ENCODE measurements at places on chromosomes 11 and 22.

DNA sequence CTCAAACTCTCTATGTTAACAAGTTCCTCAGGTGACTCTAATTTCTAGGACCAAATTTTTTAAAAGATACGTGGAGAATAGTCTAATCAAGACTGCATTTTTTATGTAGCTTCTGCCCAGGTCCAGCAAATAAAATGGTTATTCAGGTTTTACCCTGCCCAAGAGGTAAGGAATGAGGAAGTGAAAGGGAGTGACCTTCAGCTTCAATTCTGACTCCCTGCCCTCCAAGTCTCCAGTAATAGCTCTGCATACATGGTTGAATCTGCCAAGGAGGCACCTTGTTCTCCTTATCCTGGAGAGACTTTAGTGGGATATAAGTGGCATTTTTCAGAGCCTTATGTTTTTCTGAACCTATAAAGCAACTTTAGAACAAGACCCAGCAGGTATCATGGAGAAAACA lies 15.5 kb downstream of the MUC15 start:
- no peak for DNase-seq

- DNase-seq = no peak
These were observed 1120.7 kb downstream of the LRRC4C start for GRCh38 chr11:40338739-40339138.

- DNase-seq = no peak
These were observed 933 bp upstream of the DLAT start for GRCh38 chr11:112024178-112024772.

- DNase-seq = no peak
These were observed 74.5 kb downstream of the FAM76B start for GRCh38 chr11:95714843-95715776.

DNA sequence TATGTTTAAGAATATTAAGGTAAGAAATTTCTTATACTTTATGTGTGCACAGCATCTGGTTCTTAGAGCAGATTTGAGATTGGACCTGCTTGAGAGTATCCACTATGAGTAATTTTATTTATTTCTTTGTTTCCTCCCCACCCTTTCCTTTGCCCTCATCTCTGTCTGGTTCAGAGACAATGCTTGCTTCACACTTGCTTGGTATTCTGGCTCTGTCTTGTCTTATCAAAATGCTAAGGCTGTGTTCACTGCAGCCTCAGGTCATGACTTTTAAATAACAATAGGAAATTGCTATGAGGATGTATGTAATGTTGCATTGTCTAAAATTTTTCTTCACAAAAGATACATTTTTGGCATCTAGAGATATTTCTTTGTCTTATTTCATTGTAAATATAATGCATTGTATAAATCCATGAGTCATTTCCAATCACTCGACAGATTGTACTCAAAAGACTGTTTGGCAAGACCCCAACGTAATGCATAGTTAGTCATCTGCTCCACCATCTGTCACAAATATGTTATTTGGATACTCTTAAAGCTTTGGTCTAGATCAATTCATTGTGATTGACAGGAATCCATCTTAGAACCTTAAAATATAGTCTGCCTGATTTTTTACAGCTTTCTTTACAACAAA lies 395.7 kb downstream of the AASDHPPT start:
- DNase-seq = no peak

DNA sequence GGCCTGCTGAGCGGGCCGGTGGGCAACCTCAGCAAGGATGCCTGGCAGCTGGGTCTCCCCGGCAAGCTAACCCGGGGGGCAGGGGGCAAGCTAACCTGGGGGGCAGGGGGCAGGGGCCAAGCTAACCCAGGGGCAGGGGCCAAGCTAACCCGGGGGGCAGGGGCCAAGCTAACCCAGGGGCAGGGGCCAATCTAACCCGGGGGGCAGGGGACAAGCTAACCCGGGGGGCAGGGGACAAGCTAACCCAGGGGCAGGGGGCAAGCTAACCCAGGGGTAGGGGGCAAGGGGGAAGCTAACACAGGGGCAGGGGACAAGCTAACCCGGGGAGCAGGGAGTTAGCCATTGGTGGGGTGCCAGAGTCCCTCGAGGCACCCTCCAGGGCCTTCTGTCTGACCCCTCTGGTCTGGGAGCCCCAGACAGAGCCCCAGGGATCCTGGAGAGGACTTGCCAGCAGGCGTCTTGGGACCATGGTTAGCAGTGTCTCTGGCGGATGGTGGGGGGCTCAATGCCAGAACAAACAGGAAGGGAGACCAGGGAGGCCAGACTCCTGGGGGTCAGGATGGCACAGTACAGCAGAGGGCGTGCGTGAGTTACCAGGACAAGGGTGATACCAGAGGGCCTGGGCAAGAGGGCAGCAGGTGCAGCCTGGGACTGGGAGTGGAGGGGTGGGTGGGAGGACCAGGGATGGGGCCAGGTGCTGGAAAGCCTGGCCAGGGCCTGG lies 16.1 kb downstream of the IGF2 start:
- no peak for DNase-seq

DNA sequence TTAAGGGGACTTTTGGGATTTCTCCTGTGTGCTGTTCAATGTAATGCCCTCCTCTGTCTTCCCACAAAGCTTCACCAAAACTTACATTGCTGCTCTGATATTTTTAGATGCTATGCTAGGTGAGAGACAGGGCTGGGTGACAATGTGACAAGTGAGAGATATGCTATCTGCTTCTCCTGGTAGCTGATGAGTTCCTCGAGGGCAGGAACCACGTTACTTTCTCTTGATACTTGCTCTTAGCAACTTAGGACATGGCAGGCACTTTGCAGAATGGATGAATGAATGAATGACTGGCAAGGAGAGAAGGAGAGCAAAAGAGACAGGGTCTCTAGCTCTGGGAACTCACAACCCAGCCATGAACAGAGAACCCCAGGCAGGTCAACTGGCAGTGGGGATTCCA lies 115.4 kb downstream of the C11orf58 start:
- no peak for DNase-seq

DNA sequence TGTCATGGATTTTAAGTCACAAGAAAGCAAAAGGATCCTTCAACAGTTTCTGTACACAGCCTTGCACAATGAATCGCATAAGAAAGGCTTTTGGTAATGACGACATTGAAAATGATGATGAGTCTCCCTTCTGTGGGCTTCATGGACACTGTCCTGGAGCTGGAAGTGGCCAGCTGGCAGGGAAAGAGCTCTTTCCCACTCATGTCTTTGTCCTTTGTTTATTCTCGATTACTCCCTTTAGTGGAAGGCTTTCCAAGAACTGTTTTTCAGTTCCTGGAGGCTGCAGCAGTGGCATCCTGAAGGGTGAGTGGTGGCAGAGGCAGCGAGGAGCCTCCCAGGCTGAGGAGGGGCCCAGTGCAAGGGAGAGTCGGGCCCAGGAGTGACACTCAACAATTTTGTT lies 505.2 kb downstream of the NTM start:
- no peak for DNase-seq

DNA sequence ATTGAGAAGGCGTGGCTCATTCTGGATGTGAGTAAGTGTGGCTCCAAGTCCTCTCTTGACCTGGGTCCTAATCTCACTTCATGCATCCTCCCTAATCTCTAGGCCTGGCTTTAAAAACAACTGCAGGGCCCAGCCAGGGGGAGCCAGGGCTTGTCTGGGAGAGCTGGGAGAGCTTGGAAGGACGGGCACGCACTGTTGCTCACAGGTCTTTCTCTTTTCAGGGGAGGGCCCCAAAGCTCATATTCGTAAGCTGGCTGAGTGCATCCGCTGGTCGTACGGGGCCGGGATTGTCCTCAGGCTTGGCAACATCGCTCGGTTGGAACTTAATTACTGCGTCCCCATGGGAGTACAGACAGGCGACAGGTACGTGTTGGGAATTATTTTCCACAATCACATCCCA lies 34.1 kb upstream of the PARVB start:
- DNase-seq = no peak

GRCh38 chr11:8087185-8087584 lies 6.2 kb downstream of the TUB start:
- DNase-seq = no peak

- no peak for DNase-seq
These were observed at the start of gene PLAAT5 for GRCh38 chr11:63490551-63491239. Gene PLAAT5 (minus strand): TSS chr11:63491167. CDS start chr11:63491034, 133 bp downstream.

DNA sequence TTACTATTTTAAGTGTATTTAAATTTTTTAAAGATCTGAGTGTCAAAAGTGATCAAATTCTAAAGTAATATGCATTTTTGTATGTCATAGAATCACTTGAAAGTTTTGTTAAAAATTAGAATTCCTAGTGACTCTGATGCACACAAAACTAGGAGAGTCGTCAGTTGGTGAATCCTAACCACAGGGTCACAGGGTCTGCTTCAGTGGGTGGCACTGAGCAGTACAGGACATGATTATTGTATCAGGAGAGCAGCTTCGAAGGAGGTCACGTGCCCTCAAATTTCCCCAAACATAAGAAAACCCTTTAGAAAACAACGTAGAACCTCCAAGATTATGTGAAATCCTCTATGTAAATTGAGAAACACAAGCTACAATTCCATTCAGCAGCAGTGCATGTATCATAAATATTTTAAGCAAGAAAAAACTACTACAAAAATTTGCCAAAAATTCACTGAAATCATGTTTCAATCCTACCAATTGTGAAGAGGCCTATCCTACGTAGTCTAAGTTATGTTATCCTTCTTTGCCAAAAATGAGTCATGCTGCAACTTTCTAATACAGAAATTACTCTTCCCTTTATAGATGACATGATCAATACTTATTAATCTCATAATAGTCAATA lies 323.6 kb downstream of the AASDHPPT start:
- no peak for DNase-seq

DNA sequence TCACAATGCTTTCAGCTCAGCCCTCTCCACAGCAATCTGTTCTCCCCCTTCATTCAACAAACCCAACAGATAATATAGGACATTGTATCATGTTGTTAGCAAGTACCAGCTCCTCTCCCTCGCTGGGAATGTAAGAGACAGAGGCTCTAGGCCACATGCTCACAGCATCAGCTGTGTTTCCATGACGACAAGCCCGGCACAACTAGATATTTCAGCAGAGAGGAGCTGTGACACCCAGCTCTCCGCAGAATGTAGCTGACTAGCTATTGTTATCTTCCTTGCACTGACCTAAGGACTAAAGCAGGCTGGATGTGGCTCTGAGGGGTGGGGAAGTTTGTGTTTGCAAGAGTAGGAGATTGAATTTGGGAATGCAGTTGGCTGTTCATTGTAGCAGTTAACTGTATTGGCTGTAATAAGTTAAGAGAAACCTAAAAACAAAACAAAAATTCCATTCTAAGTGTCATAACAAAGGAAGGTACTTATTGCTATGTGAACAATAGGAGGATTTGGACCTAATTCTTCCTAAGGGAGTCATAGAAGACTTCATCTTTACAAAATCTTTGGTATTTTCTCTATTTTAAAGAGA lies 28.0 kb upstream of the RRAS2 start:
- no peak for DNase-seq

DNA sequence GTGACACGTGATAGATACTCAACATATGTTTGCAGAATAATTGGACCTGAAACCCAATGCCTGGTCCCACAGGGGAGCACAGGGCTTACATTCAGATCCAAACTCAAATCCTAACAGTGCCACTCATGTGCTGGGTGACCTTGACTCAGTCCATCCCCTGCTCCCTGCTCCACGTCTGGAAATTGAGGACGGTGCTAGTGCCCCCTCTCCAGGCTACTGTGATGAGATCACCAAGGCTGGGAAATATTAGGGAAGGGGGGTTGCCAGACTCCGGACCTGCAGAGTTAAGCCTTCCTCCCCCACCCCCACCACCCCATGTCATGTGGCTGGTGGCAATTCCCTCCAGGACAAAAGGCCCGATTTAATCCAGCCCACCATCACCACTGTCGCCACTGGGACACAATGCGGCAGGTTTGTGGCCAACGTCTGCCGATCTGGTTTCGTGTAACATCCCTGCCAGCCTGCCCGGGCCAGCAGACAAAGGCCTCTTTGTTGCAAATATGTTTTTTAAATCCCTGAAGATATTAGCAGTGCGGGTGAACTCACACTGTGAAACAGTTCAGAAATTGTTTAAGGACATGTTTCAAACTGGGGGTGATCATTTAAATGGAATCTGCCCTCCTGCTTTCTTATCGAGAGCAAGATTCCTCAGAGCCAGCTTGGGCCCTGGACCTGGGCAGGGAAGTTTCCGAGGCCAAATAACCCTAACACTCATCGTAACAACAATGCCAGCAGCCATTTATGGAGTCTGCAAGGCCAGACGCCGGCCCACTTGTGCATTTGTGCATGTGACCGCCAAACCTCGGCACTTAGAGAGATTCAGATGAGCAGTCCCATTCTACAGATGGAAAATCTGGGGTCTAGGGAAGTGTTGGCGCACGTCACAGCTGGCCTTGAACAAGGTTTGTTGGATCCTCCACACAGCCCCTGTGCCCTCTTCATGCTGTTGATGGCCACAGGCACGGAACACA lies 19.6 kb upstream of the MN1 start:
- no peak for DNase-seq

DNA sequence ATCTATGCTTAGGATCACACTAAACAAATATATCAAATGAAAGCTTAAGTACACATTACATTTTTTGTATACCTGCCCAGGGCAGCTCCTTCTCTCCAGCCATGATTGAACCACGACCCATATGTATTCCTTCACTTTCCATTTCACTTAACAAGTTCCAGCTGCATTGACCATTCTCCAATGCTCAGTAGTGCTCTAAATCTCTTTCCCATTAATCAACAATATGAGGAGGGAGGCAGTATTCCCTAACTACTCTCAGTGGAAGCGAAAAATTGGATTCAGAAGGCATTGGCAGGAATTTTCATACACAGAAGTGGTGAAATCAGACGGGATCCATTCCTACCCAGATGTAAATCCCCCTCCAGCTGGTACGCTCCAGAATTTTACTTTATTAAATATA lies 372.0 kb upstream of the LUZP2 start:
- no peak for DNase-seq

DNA sequence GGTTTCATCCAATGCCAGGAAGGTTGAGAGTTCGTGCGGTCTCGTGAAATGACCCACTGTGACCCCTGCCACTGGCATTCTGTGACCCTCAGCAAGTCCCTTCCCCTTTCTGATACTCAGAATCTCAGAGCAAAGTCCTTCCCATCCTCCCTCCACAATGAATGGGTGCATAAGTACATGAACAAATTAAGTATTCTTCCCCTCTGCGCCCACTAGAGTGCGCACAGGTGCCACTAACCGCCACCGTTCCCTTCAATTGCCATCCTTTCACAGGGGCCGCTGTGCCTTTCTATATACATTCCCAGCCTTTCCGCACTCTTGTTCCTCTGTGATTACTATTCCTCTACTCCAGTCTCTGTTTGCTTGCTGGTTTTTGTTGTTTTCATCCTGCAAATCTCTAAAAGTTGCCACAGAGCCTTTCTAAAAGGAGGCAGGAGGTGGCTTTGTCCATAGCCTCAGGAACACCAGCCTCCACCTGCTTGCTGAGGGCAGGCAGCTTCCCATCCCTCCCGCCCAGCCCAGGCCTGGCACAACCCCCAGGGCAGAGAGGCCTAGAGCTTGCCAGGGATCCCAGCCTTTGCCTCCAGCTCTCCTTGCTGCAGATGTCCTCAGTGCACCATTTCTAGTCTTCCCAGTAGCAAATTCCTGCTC lies 6.7 kb upstream of the AP1B1 start:
- peak; percentile 14 for DNase-seq

GRCh38 chr11:9169595-9170295 lies 78.3 kb upstream of the SCUBE2 start:
- no peak for DNase-seq
